MCF 10A (cell line): ENCODE measurements at places on chromosomes 2 and 18. TPM values are rescaled to one million over a fixed set of nuclear protein-coding genes. Genes with fewer than 3 reads are reported as not detected.
A peak's percentile ranks its signal among the peaks of the same experiment; 100 is the strongest.

The FEV gene
- total RNA-seq = not detected in 2 replicates

The ZNF397 gene
- total RNA-seq = 22.5 and 26.5 TPM in 2 replicates

GRCh38 chr2:44364604-44365003, 2.9 kb downstream of the CAMKMT start:
- H3K4me1 ChIP-seq = peaks cover 5% of the 10 kb centered on the region
- DNase-seq = no peak
- H3K36me3 ChIP-seq = no peaks in the 10 kb centered on the region

DNA sequence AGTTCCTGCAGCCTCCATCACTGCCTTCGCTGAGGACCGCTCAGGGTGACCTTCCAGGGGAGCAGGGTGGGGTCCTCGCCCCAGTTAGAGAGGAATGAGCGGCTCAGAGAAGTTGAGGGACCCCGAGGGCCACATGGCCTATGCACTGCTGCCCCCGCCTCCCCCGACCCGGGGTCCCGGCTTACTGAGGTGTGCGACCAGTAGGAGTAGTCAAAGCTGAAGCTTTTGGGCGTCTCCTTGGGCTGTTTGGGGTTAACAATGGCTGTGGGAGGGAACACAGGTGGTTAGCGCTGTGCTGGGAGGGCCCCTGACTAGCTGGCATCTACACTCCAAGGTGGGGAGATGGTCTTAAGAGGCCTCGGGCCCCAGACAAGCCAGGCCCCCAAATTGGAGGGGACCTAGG, 31.0 kb downstream of the KIF1A start:
- H3K4me1 ChIP-seq = no peaks in the 10 kb centered on the region
- no peaks in the 10 kb centered on the region for H3K36me3 ChIP-seq
- H3K27me3 ChIP-seq = peaks cover 21% of the 10 kb centered on the region
- H3K4me3 ChIP-seq = no peak overlapping the region

DNA sequence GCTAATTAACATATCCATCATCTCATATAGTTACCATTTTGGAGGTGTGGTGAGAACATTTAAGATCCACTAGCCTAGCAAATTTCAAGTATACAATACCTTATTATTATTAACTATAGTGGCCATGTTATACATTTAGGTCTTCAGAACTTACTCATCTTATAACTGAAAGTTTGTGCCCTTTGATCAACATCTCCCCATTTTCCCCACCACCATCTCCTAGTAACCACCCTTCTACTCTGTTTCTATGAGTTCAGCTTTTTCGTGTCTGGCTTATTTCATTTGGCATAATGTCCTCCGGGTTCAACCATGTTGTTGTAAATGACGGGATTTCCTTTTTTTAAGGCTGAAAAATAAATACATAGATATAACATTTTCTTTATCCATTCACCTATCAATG, 15.9 kb downstream of the NEURL3 start:
- no peaks in the 10 kb centered on the region for H3K27me3 ChIP-seq
- peaks cover 12% of the 10 kb centered on the region for H3K4me1 ChIP-seq
- H3K27ac ChIP-seq = no peak overlapping the region

GRCh38 chr2:172586245-172586891, 30.5 kb downstream of the PDK1 start:
- H3K4me3 ChIP-seq = no peak overlapping the region
- H3K36me3 ChIP-seq = peaks cover 78% of the 10 kb centered on the region
- DNase-seq = no peak
- no peaks in the 10 kb centered on the region for H3K27me3 ChIP-seq
- H3K27ac ChIP-seq = no peak overlapping the region
- no peaks in the 10 kb centered on the region for H3K4me1 ChIP-seq

- H3K36me3 ChIP-seq = no peaks in the 10 kb centered on the region
- peak; percentile 87 for DNase-seq
- peak overlapping the region; percentile 8 for H3K27ac ChIP-seq
- peaks cover under 1% of the 10 kb centered on the region for H3K27me3 ChIP-seq
- H3K4me3 ChIP-seq = no peak overlapping the region
Measured at GRCh38 chr2:30871980-30872789, 64.9 kb upstream of the CAPN13 start.

DNA sequence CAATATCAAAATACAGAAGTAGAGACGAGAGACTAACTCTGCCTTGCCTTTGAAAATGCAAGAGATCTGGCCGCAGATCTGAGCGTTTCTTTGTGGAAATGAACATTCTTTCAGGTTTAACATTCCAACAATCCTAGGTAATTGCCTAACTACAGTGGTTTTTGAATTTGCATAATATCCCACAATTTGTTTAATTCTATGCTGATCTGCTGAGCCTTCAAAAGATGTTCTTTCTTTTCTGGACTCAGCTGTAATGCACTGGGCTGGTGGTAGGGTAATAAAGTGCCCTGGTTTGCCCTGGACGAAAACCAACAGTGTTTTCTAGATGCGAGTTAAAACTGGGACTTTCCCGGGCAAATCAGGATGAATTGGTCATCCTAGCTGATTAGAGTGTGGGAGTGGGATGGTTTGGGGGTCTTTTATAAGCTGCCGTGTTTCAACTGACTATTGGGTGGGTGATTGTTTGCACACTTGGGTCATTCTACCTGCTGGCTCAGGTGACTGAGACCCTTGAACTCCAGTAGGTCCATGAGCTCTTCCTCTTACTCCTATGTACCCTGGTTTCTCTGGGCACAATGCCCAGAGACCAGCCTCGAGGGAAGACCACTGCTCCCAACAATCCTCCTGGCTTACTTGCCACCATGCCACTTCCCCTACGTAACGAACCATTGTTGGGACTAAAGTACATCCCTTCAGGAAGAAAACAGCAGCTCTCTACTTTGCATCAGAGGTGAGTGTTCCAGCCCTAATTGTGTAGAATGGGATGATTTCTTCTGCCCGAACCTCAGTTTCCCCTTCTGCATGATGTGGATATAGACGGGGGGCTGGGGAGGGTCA, 3.4 kb upstream of the PAX8 start:
- no peak for DNase-seq
- no peaks in the 10 kb centered on the region for H3K36me3 ChIP-seq
- H3K27ac ChIP-seq = peak overlapping the region; percentile 84
- peaks cover 42% of the 10 kb centered on the region for H3K4me1 ChIP-seq
- H3K4me3 ChIP-seq = peak overlapping the region; percentile 26
